ENCODE measurements at places on chromosomes 7 and 10.

DNA sequence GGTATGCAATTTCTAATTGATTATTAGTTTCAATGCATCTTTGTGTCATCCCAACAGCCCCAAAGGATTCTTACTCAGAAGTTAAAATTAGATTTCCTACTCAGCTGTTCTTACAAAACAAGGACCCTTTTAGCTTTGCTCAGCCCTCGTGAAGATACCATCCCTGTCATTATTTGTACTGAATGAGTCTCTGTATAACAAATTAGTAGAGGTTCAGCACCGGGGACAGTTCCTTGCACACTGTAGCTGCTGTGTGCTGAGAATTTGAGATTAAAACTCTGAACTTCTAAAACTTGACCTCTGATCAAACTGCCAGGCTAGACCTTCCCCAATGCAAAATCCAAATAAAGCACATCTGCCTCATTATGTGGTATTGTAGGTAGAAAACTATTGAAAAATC lies 299.1 kb downstream of the LHFPL3 start:
- DNase-seq = peak; percentile 3

- DNase-seq = no peak
These were observed 21.6 kb downstream of the DKK1 start for GRCh38 chr10:52335665-52336064.

DNA sequence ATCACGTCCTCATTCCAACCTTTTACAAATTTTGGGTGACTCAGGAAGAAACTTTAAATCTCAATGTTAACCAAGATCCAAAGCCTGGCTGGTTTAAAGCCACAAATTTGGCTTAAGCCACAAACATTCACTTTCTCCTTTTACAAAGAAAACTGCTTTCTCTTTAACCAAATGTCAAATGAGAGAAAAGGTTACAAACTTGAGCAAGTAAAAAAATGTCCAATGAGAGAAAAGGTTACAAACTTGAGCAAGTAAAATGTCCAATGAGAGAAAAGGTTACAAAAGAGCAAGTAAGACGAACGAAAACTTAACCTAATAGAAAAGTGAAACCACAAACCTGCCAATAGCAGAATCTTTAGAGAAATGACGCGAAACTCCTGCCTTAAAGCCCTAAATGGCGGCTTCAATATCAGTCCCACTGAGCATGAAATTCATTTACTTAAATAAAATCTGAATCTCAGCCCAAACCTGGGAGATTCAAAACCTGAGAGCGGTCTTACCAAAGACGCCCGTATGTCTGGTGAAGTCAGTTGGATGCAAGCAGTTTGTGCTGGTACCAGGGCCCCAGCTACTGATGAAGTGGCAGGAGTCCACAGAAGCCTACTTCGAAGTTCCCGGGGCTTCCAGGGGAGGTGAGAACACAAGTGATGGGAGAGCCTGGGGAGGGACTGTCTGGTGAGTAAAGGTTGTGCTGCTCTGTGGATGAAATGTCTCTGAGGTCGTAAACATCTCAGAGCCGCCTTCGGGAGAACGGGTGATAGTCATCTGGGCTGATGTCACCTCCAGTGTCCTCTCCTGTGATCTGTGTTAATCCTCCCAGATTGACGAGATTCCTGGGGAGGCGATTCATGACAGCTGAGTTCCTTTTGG lies 74.6 kb downstream of the PAXIP1 start:
- peak; percentile 36 for DNase-seq

DNA sequence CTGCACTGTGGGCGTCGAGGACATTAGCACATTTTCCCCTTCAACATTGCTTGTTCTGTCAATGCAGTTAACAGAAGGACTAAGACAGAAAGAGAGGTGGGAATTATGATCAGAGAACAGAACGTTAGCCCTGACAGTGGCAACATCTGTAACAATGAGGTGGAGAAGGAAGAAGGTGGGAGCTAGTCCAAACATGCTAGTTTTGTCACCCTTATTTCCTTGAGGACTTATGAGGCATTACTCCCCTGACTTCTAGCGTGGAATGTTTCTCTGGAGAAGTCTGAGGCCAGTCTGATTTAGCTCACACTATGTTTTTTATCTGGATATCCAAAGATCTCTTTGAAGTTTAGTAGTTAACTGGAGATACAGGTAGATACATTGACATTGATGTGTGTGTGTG lies 73.4 kb downstream of the ZMYND11 start:
- DNase-seq = no peak

DNA sequence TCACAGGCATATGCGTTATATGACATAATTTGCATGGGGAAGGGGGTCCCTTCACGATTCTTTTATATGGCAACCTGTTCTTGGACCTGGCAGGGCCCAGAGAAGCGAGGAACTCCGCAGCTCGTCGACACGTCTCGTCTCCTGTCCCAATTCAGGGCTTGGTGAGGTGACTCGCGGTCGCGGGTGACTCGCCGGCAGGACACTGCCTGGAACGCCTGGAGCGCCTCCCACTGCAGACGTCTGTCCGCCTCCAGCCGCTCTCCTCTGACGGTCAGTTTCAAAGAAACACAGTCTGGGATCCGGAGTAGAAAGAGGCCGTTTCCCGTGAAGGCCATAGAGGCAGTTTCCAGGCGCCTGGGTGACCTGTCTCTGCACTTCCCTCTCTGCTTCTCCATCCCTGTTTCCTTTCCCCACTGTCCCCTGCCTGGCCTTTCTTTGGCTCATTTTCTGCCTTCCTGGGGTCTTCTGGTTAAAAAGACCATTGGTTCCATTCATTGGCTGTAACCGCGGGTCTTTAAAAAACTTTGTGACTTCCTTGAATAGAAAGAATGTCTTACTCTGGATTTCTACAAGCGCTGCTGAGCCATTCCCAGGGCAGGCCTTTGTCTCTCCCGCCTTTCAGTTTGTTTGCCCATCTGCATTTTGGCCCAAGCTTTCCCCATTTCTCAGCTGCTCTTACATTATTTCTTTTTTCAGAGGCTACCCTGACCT lies 1.2 kb downstream of the UPP1 start:
- no peak for DNase-seq

- DNase-seq = no peak
These were observed 45.3 kb downstream of the NEUROG3 start for GRCh38 chr10:69527961-69528360.

DNA sequence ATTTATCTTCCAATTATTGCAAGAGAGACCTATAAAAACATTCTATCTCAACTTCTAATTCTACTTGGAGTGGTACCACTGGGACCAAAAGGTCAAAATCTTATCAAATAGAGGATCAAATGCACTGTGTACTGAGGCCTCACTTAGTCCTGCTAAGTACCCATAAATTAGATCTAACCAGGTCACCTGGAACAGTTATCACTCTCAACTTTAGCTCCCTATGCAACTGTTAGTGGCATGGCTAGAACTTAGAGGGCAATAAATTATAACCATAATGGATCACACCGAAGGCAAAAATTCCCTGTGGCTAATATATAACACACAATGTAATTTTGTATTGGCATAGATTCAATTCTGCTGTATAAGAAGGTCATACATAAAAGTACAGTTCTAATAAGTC lies 428.9 kb downstream of the PCDH15 start:
- DNase-seq = no peak

GRCh38 chr10:119326167-119326566 lies 118.8 kb downstream of the GRK5 start:
- DNase-seq = no peak

DNA sequence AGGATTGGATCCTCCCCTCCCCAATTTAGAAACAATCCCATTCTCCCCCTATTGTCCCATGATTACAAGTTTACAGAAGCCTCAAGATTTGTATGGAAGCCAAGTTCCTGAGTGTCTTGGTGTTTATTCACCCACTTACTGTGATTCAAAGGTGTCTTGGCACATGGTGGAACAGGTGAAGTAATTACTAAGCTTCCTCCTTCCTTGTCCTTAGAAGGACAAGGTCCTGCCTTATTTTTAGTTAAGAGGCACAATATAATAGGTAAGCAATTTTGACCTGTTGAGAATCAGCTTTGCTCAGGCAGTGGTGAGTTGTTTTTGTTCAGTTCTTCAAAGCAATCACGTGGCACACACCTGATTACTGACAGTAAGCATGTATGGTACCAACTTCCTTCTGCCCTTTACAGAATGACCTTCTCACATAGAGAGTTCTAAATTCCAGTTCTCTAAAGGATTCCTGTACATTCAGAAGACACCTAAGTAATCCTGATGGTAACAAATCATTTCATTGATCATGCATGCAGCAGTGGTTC lies 60.7 kb upstream of the SLC13A1 start:
- DNase-seq = no peak

GRCh38 chr7:79403451-79403850 lies 50.0 kb downstream of the MAGI2 start:
- DNase-seq = no peak

- DNase-seq = no peak
These were observed 78.7 kb upstream of the PDK4 start for GRCh38 chr7:95675016-95675415.

DNA sequence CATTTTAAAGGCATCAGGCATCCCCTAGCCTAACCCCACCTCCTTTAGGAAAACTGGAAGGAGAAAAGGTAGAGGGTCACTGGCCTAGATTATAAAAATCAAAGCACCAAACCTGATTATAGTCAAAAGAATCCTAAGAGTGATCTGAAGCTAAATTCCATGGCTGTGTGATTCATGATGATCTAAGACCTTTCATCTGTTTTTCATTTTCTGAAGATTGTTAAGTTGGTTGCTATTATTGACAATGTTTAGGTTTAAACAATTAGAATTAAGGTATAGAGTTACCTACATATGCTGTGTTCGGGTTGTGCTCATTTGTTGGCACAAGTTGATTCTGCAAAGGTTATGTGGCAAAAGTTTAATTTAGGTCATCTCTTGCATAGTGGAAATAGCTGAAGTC lies 148.7 kb downstream of the BICC1 start:
- DNase-seq = no peak

DNA sequence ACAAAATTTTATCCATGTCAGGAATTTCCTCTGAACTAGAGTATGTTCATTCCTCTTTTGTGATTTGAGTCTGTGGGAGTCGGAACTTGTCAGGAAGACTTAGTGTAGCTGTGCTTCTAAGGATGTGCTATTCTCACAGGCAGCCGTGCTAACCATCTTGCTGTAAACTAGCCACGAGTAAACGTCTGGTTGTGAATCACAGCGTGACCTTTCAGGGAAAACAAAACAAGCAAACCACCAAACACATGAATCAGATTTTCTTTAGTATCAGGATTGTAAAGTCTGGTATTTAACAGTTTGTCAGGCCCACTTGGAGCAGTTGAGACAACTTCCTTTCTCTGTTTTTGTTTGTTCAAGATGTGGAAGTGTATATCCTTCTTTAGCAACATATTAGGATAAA lies 32.0 kb downstream of the AUTS2 start:
- DNase-seq = peak; percentile 3

- peak; percentile 46 for DNase-seq
These were observed 36.2 kb upstream of the HECW1 start for GRCh38 chr7:43076189-43076605.

DNA sequence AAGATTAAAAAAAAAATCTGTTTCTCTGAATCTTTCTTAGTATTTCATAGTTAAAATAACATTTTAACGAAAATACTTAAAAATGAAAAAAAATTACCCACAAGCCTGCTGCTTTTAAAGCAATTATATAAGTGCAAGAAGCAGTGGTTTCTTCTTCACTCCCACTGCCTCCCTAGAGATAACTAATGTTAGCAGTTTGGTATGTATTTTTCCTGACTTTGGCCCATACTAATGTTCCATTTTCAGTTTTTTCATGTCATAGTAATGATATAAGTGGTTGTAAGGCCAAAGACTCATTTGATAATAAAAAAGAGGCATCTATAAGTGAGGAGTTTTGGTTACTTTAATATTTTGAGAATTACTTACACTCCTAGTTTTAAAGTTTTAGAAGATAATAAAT lies 24.3 kb upstream of the LAMB1 start:
- DNase-seq = no peak

DNA sequence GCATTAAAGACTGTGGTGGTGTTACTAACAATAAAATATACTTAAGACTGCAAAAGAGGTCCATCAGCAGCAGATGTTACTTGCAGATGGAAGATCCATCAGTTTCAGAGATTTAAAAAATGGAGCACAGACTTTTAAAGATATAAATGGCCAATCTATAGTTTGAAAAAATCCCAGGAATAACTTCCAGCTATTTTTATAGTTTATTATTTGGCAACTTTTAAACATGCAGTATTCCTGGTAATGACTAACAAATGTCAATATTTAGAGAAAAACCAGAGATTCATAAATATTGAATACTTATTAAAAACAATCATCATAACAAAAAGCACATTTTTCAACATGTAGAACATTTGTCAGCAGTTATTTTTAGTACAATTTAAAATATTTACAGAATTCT lies 30.7 kb downstream of the RTKN2 start:
- DNase-seq = no peak

- no peak for DNase-seq
These were observed 112.0 kb downstream of the PTPRN2 start for GRCh38 chr7:158475679-158476052.

DNA sequence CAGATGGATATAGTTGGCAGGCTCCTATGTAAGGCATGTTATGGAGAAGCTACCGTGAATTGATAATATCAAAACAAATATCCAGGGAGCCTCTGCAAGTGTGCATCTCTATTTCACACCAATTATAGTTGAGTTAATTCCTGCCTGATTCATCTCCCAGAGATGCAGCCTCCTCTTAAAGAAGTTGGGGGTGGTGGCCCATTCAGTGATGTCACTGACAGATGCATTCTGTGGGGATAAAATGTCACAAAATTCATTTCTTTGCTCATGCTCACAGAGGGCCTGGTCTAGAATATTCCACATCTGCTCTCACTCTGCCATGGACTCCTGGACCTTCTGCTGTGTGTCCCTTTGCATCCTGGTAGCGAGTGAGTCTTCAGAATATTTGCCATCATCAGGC lies 189.1 kb upstream of the PRSS1 start:
- DNase-seq = no peak

GRCh38 chr10:115049960-115050359 lies 43.2 kb upstream of the ATRNL1 start:
- DNase-seq = no peak

DNA sequence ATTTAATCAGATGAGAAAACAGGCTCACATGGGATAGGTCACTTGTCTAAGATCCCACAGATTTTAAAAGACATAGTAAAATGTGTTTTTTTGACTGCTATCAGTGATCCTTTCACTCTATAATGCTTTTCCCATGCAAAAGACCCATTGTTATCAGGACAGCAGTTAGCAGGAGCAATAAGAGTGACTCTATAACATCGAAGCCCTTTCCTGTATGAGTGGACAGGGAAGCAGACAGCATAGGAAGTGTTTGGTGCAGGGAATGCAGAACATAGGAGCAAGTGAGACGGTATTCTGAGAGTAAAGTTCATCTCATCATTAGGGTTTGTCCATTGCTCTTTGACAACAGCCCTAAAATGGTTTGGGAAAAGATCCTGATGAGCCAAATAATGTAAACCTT lies 68.5 kb downstream of the SLC25A13 start:
- no peak for DNase-seq

GRCh38 chr7:106978425-106979420 lies 65.8 kb upstream of the PRKAR2B start:
- no peak for DNase-seq

- DNase-seq = no peak
These were observed 7.9 kb downstream of the MTURN start for GRCh38 chr7:30142710-30143109.

Data from activated T-cell treated with anti-CD3 and anti-CD28 coated beads, Interleukin-2, amount 50 U/mL, for 72 hours (primary cell).